ENCODE measurements at places on chromosomes 13 and 19.

DNA sequence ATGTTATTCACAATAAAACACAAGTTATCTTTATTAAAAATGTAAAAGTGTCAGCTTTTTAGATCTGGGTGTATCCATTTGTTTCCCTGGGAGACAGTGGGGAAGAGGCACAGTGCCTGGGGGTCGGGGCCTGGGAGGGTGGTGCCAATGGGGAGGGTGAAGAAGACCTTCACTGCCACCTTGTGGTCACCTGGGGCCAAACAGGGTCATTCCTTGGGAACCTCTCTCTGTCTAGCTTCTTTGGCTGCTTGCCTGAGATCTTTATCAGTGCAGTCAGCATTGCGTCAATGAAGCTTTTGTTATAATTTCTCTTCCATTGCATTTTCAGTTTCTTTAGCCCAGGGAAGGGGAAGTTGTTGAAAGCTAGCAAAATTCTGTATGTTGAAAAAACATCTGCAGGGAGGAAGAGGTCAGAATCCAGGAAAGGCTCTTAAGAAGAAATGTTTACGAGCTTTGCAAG, 39.1 kb downstream of the PCDH8 start:
- peak; percentile 70 for DNase-seq

DNA sequence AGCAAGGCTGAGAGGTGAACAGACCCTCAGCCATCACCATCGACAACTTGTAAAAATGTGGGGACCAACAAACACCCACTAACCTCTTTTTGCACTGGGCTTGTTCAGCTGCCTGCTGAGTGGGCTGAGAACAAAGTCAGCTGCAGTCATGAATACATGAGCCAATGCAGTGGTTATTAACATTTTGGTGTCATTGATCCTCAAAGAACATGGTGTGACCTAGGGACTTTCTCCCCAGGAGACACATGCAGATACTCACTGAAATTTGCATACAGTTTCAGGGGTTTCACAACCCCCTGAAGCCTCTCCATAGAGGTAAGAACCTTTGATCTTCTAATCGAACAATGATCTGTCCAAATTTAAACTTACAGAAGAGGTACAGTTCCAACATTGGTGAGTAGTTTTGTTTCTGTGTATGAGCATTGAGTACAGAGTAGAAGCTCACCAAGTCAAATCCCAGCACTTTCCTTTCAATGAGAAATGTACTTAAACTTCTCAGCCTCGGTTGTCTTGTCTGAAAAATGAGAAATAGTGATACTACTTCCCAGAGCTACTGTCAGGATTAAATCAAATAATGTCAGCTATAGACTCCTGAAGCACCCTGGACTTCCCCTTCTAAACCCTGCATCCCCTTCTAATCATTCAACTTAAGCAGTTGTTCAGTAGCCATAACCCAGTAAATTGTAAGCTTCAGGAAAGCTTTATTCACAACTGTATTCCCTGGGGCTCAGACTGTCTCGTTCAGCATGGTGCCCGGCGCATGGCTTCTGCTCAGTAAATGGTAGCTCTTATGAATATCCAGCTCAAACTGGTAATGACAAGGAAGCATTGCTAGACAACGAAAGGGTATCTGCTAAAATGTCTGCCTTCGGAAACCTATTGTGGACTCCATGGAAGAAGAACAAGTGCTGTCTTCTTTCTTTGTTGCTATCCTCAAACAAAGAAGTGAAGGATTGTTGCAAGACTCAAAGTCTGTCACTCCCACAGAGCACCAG, 148.7 kb downstream of the FOXO1 start:
- peak; percentile 48 for DNase-seq

- DNase-seq = no peak
Observed at GRCh38 chr13:25691654-25692053, 319.9 kb downstream of the ATP8A2 start.

DNA sequence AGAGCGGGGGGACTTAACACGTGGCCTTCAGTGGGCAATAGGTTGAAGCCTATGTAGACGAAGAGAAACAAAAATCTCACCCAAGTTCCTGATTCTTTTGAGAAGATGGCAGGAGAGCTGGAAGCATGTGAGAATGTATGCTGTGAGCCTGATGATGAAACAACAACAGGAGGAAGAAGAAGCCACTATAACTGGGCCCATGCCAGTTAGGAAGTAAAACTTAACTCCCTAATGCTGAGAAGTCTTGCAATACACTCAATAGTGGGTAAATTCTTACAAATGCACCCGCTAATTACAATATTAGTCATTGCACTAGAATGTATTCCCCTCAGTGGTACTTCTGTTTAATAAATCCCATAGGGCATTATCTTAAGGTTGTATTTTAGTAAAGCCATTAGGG, 9.1 kb downstream of the PCDH17 start:
- DNase-seq = no peak

GRCh38 chr13:109130093-109130835, 500.9 kb downstream of the MYO16 start:
- no peak for DNase-seq

DNA sequence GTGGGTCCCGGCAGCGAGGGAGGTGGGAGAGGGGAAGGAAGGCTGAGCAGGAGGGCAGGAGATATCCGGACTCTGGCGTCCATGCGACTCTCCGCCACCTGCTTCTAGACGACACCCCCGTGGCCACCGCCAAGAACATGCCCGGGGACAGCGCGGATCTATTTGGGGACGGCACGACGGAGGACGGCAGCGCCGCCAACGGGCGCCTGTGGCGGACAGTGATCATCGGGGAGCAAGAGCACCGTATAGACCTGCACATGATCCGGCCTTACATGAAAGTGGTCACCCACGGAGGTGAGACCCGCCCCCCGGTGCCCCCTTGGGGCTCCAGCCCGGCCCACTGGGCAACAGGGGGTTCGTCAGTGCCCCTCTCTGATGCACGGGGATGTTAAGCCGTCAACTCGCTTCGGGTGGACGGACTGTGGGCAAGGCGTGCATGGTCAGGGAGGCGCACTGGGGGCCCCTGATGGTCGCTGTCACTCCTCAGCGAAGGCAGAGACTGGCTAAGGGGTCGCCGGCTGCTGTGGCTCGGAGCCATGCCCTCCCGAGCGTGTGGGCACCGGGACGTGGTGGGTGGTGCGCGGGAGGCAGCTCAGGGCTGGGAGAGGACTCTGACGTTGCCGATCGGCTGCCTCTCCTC, 25.1 kb upstream of the NMRK2 start:
- no peak for DNase-seq

GRCh38 chr13:45108716-45109101, 11.6 kb upstream of the GTF2F2 start:
- DNase-seq = no peak

DNA sequence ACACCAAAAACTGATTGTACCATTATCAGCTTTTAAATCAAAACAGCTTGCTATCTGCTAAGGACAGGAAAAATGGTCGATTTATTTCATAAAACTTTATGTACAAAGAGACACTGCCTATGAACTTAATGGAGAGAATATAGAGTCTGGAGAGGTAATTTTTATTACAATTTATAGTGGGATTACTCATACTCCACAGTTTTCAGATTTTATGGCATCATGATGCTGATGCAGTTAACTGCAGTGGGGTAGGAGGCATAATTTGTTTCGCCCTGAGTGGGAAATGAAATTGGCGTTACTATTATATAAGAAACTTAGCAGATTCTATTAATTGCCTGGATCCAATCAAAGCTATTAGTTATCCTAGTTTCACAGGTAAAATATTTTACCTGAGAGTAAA, 301.4 kb downstream of the KLF12 start:
- no peak for DNase-seq

GRCh38 chr13:88461272-88462009, 790.3 kb downstream of the SLITRK5 start:
- DNase-seq = no peak

DNA sequence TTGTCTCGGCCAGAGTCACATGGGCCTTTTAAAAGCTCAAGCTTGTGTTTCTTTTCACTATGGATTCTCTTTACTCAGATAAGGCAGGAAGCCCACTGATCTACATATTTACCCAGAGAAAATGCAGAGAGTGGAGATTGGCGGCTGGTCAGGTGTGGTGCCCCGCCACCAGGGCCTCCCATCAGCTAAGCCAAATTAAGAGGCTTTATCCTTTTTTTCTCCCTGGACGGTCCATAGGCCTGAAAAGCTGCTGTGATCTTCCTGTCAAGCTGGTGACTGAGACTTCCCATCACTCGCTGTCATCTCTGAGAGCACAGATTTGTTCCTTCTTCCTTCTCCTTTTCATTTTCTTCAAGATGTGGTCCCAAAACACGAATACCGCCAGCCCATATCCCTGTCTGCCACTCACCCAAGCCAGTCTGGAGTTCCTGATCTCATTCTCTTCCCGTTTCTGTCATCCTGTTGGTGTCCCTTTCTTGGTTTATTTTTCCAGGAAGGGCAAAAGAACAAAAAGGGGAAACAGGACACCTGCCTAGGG, 1.9 kb downstream of the SAFB start:
- DNase-seq = no peak

GRCh38 chr19:2949939-2950285, 5.1 kb upstream of the ZNF77 start:
- no peak for DNase-seq

DNA sequence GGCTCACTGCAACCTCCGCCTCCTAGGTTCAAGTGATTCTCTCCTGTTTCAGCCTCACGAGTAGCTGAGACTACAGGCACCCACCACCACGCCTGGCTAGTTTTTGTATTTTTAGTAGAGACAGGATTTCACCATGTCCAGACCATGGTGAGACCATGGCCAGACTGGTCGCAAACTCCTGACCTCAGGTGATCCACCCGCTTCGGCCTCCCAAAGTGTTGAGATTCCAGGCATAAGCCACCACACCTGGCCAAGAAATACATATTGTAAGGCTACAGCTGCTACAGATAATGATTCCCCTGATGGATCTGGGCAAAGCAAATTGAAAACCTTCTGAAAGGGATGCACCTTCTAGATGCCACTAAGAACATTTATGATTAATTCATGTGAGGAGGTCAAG, 17.8 kb downstream of the PLPP2 start:
- DNase-seq = no peak

DNA sequence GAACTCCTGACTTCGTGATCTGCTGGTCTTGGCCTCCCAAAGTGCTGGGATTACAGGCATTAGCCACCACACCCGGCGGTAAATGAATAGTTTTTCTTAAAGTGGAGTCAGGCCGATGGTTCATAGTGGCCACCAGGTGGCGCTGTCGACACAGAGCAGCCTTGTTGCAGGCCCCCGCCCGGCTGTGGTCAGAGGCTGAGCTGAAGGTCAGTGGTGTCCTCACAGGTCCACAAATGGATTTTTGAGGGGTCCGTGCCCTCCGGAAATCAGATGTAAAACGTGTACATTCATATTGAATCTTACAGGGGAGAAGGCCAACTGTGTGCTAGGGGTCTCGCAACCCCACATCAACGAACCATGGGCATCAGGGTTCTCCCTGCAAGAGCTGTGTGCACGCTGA, 13.4 kb upstream of the WDR18 start:
- no peak for DNase-seq

- DNase-seq = no peak
Observed at GRCh38 chr13:113887700-113888201, 23.9 kb upstream of the GAS6 start.

GRCh38 chr13:76036176-76036575, 400.0 kb downstream of the LMO7 start:
- no peak for DNase-seq

- peak; percentile 16 for DNase-seq
Observed at GRCh38 chr19:32404213-32404932, 1.2 kb upstream of the DPY19L3 start.

GRCh38 chr13:112903606-112904195, 65.3 kb upstream of the MCF2L start:
- DNase-seq = no peak

- DNase-seq = no peak
Observed at GRCh38 chr13:93889430-93889951, 590.0 kb downstream of the DCT start.

DNA sequence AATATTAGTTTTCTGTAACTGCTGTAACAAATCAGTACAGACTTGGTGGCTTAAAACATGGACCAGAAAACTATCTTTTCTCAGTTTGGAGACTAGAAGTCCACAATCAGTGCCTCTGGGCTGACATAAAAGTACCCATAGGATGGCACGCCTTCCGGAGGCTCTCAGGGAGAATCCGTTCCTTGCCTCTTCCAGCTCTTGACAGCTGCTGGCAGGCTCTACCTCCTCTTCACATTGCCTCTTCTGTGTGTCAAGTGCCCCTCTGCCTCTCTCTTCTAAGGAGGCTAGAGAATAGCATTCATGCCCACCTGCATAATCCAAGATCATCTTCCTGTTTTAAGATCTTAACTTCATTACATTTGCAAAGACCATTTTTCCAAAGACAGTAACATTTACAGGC, 1194.2 kb downstream of the EFNB2 start:
- DNase-seq = no peak

DNA sequence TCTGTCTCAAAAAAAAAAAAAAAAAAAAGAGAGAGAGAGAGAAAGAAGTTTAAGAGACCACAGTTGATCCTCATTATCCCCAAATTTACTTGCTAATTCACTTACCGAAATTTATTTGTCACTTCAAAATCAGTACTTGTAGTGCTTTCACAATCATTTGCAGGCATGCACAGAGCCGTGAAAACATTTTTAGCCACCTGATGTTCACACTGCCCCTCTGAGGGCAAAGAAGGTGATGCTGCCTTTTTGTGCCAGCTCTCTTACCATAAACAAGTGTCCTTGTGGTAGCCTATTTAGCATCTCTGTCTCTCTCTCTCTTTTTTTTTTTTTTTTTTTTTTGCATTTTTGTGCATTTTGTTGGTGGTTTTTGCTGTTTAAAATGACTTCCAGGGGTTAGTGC, 24.1 kb upstream of the CASP14 start:
- DNase-seq = no peak

DNA sequence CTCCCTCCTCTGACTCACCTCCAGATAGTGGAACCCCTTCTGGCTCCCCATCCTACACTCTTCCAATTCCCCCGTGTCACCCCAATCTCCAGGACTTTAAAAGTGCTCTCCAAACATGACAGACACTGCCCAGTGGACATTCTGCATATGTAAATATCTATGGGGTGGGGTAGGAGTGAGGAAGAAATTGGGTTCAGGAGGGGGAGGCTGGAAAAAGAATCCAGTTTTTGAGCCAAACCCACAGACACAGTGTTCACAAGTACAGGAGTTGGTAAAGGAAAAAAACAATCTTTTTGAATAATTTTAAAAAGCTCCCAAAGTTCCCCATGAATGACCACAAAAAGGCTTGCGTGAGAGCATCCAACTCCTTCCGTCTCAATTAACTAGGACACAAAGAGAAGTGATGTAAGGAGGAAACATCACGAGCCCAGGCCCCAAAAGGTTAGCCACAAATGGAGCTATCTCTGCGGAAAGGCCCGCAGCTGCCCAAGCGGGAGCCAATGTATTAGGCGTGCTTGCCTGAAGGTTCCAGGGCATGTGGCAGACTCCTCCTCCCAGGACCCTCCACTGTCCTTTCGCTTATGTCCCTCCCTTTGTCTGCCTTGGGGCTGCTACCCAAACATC, 18.0 kb downstream of the ZC3H4 start:
- DNase-seq = no peak

DNA sequence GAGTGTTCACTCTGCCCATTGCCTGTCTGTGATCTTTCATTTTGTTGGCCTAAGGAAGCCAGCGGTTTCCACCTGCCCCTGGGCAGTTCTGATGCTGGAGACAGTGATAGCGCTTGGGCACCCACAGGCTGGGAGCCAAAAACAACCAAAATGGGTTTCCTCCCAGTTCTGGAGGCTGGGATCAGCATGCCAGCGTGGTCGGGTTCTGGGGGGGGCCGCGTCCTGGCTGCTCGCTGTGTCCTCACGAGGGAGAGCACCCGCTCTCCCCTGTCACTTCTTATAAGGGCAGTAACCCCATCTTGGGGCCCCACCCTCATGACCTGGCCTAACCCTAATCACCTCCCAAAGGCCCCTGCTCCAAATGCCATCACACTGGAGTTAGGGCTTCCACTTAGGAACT, 67.9 kb downstream of the RAB20 start:
- DNase-seq = no peak

GRCh38 chr13:37869756-37870488, at the start of gene TRPC4:
Gene TRPC4 (minus strand): TSS chr13:37869772. CDS start chr13:37783333, 86,439 bp downstream.
- peak; percentile 22 for DNase-seq
